ENCODE measurements at places on chromosomes 12 and 14. TPM values are rescaled to one million over a fixed set of nuclear protein-coding genes. Genes with fewer than 3 reads are reported as not detected.

DNA sequence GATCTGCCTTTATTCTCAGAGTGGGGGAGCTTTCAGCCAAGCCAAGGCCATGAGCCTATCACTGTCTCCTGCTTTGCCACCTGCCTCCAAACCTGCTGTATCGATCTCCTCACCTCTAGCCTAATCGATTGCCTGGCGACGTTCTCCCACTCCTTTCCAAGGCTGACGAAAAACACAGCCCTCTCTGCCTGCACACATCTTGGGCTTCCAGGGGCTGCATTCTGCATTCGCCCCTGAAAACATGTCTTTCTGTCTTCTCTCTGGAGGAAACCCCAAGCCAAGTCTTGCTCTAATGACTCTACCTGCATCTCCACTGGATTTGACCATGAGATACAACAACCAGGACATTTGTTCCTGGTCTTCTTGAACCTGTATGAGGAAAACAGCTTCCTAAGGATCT, 540.7 kb downstream of the BCL11B start:
- no peak for DNase-seq

- peak; percentile 60 for DNase-seq
Observed at GRCh38 chr12:25553098-25553497, at the start of gene LMNTD1. Gene LMNTD1, minus strand, starts transcription at chr12:25553283. Its CDS starts 324 bp downstream, at chr12:25552959.

- no peak for DNase-seq
Observed at GRCh38 chr12:113065126-113066007, 8.8 kb downstream of the DTX1 start.

- no peak for DNase-seq
Observed at GRCh38 chr14:29236401-29236800, 469.8 kb downstream of the FOXG1 start.

GRCh38 chr12:11753150-11753499, 103.7 kb downstream of the ETV6 start:
- no peak for DNase-seq

- no peak for DNase-seq
Observed at GRCh38 chr14:36363704-36364103, 43.3 kb upstream of the MBIP start.

- no peak for DNase-seq
Observed at GRCh38 chr14:75833326-75834020, 148.3 kb downstream of the TGFB3 start.

- DNase-seq, result no peak
Observed at GRCh38 chr12:108890208-108890607, 10.3 kb downstream of the DAO start.

- peak; percentile 26 for DNase-seq
Observed at GRCh38 chr12:46627686-46628085, 198.1 kb downstream of the SLC38A4 start.

DNA sequence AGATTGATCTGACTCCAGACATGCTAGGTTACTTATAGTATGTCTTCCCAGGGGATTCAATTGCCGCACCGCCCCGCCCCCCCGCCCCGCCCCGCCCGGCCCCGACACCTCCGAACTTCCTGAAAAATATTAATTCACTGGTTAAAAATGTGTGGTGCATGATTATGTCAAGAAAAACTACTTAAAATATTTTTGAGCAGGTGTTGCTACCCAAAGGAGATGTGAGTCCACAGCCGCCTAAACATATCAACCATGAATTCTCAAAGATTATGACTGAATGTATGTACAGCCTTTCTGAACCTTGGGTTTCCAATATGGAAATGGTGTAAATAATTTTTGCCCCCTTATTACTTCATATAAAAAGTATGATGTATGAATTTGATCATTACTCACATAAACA, 2.7 kb upstream of the RIMKLB start:
- no peak for DNase-seq

GRCh38 chr14:63345826-63346225, 27.1 kb upstream of the GPHB5 start:
- DNase-seq, result no peak

DNA sequence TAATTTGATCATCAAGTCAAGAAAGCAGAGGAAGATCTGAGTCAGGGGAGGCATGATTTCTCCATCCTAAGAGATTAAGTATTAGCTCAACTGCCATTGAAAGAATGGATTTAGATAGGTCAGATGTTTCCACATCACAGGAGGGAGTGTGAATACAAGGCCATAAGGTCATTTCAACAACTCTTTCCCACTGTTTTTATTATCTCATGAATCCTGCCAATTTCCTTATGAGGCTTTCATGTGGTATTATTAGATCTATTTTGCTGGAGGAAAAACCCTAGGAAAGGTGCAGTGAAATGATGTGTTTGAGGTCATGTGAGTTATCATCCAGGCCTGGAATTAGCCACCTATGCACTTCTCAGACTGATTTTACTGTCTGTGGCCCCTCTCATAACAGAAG, 269.0 kb downstream of the NOVA1 start:
- no peak for DNase-seq

DNA sequence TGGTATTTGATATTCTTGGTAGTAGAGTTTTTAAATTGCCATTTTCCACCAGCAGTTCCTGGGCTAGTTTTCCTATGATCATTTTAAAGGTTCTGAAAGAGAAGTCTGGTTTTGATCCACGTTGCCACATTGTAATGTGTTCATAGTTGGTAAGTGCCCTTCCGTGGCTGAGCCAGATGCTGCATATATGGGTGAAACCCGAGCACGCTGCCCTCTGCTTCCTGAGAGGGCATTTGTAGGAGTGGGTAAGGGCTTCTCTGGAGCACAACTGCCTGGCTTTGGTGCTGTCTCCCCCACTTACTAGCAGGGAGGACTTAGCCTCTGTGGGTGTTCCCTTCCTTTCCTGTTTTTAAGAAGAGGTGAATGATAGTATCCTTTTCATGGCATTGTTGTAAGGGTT, 7.1 kb downstream of the SNRNP35 start:
- no peak for DNase-seq

DNA sequence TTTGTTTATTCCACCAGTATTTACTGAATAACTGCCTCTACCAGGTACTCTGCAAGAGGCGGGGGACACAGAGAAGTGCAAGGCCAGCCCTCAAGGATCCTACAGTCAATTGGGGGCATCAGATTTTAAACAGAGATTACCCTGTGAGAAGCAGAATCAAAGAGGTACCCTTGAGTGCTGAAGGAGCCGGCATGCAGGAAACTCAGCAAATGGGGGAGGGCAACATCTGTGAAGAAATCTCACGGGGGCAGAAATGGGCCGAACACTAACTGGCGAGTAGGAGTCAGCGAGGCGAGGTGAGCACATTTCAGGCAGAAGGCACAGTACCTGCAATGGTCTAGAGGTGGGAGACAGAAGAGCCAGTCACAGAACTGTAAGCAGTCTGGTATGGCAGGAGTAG, 9.0 kb downstream of the GALNT6 start:
- DNase-seq, result no peak

DNA sequence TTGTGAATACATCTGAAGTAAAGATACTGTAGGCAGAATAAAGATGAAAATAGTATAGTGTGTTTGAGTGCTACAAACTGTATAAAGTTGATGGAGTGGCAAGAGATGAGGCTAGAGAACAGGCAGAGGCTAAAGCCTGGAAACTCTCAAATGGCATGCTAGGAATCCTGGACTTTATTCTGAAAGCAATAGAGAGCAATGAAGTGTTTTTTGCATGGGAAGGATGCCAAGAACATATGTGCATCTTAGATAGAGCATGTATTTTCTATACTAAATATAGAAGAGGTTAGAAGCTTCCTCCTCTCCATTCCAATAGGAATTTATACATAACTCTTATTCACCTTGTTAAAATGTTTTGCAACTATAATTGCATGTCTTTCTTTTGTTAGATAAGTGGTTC, 86.3 kb upstream of the TMTC2 start:
- DNase-seq, result no peak

DNA sequence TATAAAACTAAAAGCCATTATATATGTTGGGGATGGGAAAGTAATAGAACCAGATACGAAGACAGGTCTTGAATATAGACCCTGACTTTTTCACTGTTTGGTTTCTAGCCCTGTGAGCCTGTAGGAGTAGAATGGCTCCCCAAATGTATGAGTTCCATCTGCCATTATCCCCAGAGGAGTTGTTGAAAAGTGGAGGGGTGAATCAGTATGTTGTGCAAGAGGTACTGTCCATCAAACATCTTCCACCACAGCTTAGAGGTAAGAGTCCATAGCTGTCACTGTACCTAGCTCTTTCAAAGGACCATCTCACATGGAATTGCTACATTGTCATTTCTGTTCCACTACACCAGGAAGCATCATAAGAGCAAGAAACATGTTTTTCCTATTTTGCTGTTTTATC, 1.1 kb downstream of the NCAPD2 start:
- DNase-seq, result peak; percentile 25

GRCh38 chr14:64388533-64389285, 556 bp downstream of the MTHFD1 start:
- DNase-seq, result peak; percentile 20

DNA sequence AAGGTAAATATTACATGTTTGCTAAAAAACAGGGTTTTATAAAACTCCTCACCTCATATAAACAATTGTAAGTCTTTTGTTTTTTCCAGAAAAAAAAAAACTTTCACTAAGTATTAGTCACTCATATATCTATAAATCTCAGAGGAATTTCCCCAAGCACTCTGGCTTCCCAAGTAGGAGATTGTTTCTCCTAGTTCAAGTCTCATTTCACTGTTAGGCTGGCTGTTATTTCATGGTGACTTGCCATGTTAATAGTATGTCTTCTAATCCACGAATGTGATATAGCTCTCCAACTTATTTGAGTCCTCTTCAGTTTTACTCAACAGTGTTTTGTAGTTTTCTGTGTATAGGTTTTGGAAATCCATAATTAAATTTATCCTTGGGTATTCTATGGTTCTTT, 61.6 kb downstream of the CAPZA3 start:
- peak; percentile 40 for DNase-seq

- no peak for DNase-seq
Observed at GRCh38 chr12:10358969-10359368, 30.9 kb downstream of the KLRK1 start.

- DNase-seq, result no peak
Observed at GRCh38 chr14:68306265-68306933, 486.5 kb downstream of the ZFP36L1 start.

GRCh38 chr14:102909911-102910310, 12.6 kb upstream of the AMN start:
- DNase-seq, result no peak

GRCh38 chr12:95909871-95910270, 32.5 kb downstream of the CCDC38 start:
- DNase-seq, result no peak

DNA sequence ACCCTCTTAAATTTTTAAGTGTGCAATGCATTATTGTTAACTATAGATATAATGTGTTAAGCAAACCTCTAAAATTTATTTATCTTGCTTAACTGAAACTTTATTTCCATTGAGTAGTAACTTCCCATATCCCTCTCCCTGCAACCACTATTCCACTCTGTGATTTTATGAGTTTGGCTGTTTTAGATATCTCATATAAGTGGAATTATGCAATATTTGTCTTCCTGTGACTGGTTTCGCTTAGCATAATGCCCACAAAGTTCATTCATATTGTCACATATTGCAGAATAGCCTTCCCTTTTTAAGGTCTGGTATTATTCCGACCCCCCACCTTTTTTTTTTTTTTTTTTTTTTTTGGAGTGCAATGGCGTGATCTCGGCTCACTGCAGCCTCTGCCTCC, 247.6 kb downstream of the EMP1 start:
- no peak for DNase-seq

- no peak for DNase-seq
Observed at GRCh38 chr14:54805070-54805444, 97.6 kb downstream of the GCH1 start.

DNA sequence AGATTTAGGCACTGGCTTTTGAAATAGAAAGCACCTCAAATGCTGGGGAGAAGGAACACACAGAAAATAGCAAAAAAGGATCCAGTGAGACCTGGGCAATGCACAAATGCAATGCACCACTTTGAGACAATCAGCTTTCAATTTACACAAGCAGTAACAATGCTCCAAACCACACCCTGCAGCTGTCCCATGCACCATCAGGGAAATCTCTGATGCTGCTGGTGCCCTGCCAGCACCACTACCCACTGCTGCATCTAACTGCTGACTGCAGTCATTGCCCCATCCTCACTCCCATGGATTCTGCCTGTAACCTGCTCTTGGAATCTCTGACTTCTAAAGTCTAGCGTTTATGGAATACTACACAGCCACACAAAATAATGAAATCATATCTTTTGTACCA, 21.0 kb upstream of the HMGA2 start:
- no peak for DNase-seq

- no peak for DNase-seq
Observed at GRCh38 chr14:100067481-100067880, 2.3 kb downstream of the EVL start.

- no peak for DNase-seq
Observed at GRCh38 chr12:55227643-55228042, 6.8 kb downstream of the OR10A7 start.

DNA sequence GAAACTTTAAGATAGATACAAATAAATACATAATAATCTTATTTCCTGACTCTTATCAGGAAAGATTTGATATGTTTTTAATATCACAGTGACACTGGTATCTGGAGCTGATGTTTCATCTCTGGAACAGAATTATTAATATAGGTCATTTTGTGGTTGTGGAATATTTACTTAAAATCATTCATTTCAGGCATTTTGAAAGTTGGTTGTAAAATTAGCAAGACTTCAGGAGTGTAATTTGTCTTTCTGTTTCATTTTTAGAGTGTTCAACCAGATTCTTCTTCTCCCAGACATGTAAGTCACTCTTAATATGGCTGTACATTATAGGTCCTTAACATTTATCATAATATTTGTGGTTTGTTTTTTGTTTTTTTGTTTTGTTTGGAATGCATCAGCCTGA, 115.7 kb downstream of the PCNX1 start:
- no peak for DNase-seq

DNA sequence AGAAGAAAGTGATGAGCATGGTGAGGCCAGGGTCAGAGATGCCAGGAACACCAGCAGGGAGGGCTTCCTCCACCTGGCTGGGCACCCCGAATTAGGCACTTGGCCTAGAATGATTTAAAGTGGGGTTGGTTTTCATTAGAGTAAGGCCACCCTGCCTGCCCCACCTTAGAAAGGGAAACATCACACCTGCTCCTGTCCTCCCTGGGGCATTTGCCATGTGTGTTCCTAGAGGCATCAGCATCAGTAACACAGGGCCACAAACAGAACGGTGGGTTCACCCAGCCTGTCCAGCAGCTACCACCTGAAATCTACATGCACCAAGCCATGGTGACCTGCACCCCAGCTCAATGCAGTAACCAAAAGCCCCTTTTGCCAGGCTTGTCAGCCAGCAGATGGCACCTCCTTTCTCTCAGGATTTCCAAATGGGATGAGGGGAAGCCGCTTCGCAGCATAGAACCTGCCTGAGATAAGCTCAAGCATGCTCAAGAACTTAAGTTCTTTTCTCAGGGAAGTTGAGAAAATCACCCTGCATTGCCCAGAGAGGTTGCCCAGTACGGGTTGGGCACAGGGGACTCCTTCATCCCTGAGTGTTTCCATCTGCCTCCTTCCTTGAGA, 338.8 kb downstream of the DPF3 start:
- no peak for DNase-seq

- no peak for DNase-seq
Observed at GRCh38 chr12:15535352-15535781, 213.1 kb downstream of the PTPRO start.

Gene KRT85
- not detected for total RNA-seq

Gene MAP3K9
- 47.2 TPM for total RNA-seq

Gene TAS2R8
- 0.50 TPM for total RNA-seq

Gene DEPDC4
- 0.83 TPM for total RNA-seq

Gene SLC39A9
- 64.6 TPM for total RNA-seq

Gene AKAP3
- 0.83 TPM for total RNA-seq

Gene CAPZA3
- 0.17 TPM for total RNA-seq

Gene TPPP2
- total RNA-seq, result not detected

Gene RND1
- 0.17 TPM for total RNA-seq

Gene PLEKHD1
- total RNA-seq, result not detected

Gene RFLNA
- total RNA-seq, result 3.2 TPM

Gene PCNX1
- total RNA-seq, result 112 TPM
